NCI-H1436 treated with DMSO at 0.1 percent for 48 hours (cell line): ENCODE measurements at places on chromosomes 2 and 18.

DNA sequence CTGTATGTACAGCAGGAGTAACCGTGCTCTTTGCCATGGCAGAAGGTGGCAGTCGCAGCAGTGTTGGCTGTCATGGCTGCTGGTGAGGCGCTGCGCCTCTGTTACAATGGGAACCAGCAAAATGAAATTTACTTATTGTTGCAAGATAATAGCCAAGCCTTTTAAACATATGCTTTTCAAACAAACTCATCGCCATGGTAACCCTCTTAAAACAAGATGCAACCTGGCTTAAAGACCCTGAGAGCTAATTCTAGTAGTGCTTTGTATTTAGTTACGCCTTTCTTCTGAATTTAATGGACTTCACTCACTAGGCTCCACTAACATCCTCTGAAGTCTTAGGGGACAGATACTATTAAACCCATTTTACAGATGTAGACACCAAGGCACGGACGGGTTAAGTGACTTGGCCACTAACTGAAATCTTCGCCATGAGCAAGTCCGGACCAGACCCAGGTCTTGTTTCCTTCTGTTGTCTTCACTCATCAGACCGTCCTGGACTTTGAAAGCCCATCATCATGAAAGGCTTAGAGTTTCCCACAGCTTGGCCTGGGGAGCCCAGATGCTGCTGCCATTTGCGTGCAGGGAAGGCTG lies 111.6 kb upstream of the ODC1 start:
- DNase-seq, result no peak

GRCh38 chr18:9707381-9708056 lies 582 bp upstream of the RAB31 start:
- no peak for DNase-seq

- DNase-seq, result no peak
Observed at GRCh38 chr18:55327454-55327853, 260.5 kb downstream of the TCF4 start.

- DNase-seq, result no peak
Observed at GRCh38 chr2:16166327-16166981, 226.1 kb downstream of the MYCN start.

DNA sequence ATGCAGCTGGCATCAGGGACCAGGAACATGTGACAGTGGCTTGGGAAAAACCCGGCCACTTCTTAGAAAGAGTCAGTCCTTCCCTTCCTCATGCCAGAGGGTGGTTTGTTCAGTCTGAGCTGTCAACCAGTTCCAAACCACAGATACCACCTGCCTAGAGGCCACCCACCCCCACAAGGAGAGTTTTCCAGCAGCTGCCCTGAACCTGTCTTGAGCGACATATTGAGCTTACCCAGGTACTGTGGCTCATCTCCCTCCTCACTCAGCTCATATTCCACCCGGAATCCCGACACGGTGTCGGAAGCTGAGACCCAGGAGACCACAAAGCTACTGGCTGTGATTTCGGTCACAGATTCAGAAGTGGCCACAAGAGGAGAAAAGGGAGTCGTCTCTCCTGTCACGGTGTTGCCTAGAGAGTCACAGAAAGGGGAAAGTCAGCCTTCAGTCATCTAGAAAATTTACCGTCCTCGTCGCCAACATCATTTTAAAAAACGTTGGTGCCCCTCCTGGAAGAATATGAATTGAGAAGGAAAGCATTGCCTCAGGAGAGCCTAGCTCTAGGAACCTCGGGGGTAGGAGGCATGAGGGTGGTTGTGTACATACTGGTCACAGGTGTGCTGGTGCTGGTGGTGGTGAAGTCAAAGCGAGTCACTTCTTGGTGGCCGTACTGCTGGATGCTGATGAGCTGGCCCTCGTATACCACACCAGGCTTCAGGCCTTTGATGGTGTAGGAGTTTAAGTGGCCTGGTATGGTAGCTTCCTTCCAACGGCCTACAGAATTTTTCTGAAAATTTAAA lies 26.3 kb downstream of the FN1 start:
- no peak for DNase-seq

DNA sequence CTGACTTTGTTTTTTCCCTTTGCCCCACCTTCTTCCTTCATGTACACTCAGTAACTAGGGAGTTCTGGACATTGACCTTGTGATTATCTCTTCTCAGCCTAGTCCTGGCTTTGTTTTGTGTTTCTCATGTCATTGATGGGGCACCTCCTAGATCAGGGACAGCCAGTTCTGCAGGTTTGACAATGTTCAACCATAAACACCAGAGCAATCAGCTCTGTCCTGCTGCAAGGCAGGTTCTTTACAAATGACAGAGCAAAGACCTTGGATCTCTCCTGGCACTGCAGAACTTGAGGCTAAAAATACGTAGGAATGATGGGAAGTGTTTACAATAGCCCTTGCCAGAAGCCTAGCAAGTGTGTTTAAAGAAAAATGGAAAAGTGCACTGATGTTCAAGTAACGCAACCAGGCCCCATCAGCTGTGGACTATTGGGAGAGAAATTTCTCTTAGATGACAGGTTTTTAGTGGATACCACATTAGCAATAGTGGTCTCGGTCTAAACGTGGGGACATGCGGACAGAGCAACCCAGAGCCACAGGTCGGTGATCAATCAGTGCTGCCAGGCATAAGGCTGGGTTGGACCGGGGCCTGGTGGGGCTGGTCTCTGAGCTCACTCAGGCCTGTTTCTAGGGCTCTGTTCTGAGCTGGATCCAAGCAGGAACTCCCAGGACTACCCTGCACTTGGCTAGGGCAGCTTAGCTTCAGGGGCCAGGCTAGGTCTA lies 76.8 kb downstream of the SOWAHC start:
- DNase-seq, result no peak

GRCh38 chr2:67930156-67930555 lies 132.6 kb downstream of the C1D start:
- no peak for DNase-seq

DNA sequence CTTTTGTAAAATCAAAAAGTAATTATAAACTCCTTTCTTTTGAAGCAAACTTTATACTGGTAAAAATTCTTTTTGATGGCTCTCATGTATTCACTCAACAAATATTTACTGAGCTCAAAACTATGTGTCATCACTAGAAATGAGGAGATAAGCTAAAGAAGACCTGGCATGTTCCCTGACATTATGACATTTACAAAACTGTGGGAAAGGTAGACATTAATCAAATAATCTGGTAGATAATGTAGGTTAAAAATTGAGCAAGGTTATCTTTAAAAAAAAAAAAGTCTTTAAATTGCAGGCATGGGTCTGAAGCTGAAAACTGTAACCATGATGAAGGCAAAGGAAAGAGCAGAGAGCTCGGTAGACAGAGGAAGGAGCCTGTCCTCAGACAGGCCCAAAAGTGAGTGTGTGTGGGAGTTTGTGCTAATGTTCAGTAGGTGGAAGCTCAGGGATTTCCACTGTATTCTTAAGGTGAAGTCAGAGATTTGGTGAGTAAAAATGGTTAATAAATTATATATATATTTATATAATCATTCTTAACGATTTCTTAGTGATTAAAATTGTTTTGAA lies 612.9 kb downstream of the LRP1B start:
- no peak for DNase-seq

DNA sequence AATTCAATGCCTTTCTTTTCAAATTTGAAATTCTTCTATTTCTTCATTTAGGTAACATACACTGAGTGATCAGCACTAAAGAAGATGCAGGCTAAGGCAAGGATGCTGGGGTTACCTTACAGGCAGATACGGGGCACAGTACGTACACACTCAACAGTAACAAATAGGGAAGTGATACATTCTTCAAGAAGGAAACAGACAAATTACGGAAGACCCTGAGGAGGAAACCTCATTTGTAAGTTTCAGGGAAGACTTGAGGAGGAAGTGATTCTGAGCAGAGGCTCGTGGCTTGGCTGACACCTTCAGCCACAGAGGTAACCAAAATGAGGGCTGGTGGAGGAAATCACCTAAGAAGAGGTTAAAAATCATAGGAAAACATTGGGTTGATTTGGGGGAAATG lies 1108.3 kb upstream of the KLHL29 start:
- DNase-seq, result no peak

DNA sequence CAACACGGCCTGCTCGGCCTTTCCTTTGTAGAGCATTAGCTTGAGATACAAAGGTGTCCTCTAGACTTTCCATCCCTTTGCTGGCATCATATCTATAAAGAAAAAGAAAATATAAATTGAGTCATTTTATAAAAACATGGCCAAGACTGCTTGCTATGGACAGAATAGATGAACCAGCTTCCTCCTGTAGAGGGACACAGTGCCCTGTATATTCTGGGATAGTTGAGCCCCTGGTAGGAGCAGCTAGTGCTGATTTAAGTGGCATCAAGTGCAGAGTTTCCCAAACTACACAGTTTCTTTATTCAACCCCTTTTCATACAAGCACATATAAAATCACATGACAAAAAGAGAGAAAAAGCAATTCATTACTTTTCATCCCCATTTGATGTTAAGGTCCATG lies 47.9 kb downstream of the GEMIN6 start:
- no peak for DNase-seq

GRCh38 chr18:5030636-5031035 lies 166.4 kb downstream of the AKAIN1 start:
- no peak for DNase-seq

GRCh38 chr2:23513872-23514793 lies 129.2 kb downstream of the KLHL29 start:
- DNase-seq, result no peak

GRCh38 chr2:127670957-127671290 lies 4.4 kb downstream of the LIMS2 start:
- DNase-seq, result no peak

DNA sequence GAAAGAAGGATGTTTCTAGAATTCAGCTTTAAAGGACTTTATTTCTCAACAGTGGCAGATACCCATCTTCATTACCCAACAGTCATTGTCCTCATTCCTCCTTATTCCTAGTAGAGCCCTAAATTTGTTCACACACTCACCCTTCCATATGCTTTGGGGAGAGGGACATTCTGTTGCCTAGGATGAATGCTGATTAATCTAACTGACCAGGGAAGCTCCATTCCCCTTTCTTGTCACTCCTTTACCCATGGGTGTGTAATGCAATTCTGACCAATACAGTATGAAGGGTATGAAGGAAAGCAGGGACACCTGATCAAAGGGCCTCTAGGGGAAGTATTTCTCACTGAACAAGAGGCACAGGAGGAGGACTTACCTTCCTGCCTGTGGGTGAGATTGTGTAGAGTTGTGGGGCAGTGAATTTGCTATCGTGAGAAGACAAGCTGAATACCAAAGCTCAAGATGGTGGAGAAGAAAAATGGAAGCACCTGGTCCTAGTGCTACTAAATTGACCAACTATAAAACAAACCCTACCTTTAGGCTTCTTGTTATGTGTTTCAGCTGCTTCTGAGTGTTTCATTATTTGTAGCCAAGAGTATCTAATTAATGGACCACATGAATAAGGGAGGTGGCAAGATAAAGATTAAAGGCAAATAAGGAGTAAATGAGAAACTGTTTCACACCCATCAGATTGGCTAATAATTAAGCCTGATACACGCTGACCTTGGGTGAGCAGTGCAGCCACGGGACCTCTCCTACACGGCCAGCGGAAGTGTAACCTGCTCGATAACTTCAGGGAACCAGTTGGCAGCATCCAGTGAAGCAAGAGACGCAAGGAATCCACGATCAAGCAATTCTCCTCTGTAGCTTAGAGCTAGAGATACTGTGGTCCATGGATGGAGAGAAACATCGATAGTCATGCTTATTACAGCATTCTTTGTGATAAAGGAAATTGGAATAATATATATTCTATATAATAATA lies 202.3 kb downstream of the MYCN start:
- DNase-seq, result no peak

GRCh38 chr2:18907937-18908336 lies 318.6 kb upstream of the NT5C1B start:
- DNase-seq, result no peak

GRCh38 chr18:24704946-24705630 lies 244.7 kb downstream of the HRH4 start:
- no peak for DNase-seq

DNA sequence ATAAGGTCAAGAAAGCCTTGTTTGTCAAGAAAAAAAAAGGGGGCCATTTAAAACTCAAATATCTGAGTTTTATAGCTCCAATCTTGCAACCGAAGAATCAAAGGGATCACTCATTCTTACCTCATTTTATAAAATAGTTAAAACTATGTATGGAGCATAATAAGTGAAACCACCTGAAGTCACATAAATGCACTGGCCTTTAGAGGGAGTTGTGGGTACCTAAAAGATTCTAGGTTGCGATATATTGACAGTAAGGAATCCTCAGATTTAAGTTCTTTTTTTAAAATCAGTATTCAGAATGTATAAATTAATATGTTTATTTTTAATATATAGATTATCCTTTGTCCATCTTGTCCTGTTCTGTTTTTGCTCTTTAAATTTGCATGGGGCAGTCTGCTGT lies 3.4 kb downstream of the ARHGAP28 start:
- no peak for DNase-seq

GRCh38 chr2:24832073-24832461 lies 38.8 kb downstream of the CENPO start:
- no peak for DNase-seq

DNA sequence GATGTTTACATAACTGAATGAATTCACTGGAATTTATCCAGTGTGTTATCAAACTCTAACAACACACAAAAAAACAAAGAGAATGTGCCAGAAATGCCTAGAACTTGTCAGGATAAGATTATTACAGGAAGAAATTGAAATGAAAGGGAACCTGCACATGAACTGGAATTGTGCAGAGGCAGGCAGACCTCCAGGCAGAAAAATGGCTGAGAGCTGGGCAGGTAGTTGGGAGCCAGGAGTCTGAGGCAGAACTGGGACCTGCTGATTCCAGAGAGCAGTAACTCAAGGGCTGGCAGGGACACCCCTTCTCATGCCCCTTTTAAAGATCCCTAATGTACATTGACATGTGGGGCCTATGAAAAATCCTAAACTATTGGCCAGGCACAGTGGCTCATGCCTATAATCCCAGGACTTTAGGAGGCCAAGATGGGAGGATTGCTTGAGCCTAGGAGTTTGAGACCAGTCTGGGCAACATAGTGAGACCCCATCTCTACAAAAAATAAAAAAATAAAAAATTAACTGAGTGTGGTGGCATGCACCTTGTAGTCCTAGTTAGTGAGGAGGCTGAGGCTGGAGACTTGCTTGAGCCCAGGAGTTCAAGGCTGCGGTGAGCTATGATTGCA lies 674 bp upstream of the SP110 start:
- no peak for DNase-seq

- no peak for DNase-seq
Observed at GRCh38 chr18:55838319-55838718, 250.3 kb upstream of the TCF4 start.

DNA sequence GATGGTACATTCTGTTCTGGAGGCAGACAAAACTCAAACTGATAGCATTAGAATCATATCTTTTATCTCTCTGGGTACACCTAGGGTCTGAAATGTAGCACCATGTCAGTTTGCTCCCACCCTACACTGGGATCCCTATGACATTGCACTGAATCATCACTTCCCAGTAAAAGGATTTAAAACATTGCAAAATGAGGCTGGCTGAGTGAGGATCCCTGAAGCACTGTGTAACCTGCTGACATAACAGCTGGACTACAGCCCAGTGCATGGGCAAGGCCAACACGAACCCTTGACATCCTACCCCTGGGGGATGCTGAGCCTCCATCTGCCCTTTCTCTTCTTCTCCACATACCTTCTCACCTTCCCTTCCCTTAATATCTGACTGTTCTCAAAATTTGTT lies 253.2 kb downstream of the TTC32 start:
- DNase-seq, result no peak
